ENCODE measurements at places on chromosomes 3 and 15. TPM values are rescaled to one million over a fixed set of nuclear protein-coding genes. Genes with fewer than 3 reads are reported as not detected.

GRCh38 chr3:137770835-137771399 is 6.8 kb downstream of the SOX14 start:
- no peaks in the 10 kb centered on the region for H3K4me1 ChIP-seq
- no peak overlapping the region for H3K4me3 ChIP-seq
- no peaks in the 10 kb centered on the region for H3K36me3 ChIP-seq
- no peaks in the 10 kb centered on the region for H3K27me3 ChIP-seq
- DNase-seq = no peak
- H3K27ac ChIP-seq = no peak overlapping the region

- no peak overlapping the region for H3K27ac ChIP-seq
- no peak overlapping the region for H3K4me3 ChIP-seq
- H3K27me3 ChIP-seq = no peaks in the 10 kb centered on the region
- peaks cover 5% of the 10 kb centered on the region for H3K36me3 ChIP-seq
- H3K4me1 ChIP-seq = no peaks in the 10 kb centered on the region
These were observed 275.9 kb upstream of the TPM1 start for GRCh38 chr15:62766599-62766998.

DNA sequence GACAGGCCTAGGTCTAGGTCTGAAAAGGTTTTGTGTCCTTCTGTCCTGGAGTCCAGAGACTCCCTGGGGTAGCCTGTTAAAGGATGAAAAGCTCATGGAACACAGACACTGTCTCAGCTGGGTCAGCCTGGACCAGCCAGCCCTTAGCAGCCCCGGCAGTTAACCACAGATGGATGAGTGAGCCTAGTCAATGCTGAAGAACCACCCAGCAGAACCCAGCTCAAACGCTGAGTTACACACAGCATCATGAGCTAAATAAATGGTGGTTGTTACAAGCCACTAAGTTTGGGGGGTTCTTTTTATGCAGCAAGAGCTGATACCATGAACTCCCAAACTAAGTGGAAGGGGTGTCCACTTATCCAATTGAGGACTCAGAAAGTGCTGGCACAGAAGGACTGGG is 472.8 kb upstream of the PROK2 start:
- H3K27me3 ChIP-seq = no peaks in the 10 kb centered on the region
- no peaks in the 10 kb centered on the region for H3K36me3 ChIP-seq
- DNase-seq = no peak
- H3K4me3 ChIP-seq = no peak overlapping the region

- H3K36me3 ChIP-seq = no peaks in the 10 kb centered on the region
- H3K27ac ChIP-seq = peak overlapping the region; percentile 78
- peaks cover 15% of the 10 kb centered on the region for H3K4me1 ChIP-seq
- DNase-seq = no peak
- no peaks in the 10 kb centered on the region for H3K27me3 ChIP-seq
These were observed 692 bp downstream of the UBE2E2 start for GRCh38 chr3:23203708-23204330.

DNA sequence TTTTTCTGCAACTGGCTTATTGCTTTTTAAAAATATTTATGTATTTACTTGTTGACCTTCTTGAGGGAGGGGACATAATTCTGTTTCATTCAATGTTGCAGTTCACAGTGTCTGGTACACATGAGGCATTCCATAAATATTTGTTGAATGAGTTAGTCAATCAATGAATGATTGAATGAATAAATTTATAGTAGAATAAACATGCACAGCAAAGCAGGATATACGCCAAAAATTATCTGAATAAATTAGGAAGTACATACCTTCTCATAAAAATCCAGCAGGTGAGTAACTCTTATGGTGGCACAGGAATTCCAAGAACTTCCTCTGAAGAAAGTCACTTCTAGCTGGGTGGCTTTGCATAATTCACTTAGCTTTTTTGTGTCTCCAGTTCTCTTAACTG is 469.4 kb upstream of the ATP11B start:
- no peaks in the 10 kb centered on the region for H3K36me3 ChIP-seq
- H3K4me1 ChIP-seq = no peaks in the 10 kb centered on the region
- DNase-seq = no peak
- no peaks in the 10 kb centered on the region for H3K27me3 ChIP-seq

- no peaks in the 10 kb centered on the region for H3K27me3 ChIP-seq
- H3K27ac ChIP-seq = no peak overlapping the region
- H3K36me3 ChIP-seq = no peaks in the 10 kb centered on the region
- H3K4me3 ChIP-seq = no peak overlapping the region
These were observed 28.6 kb downstream of the GALNT15 start for GRCh38 chr3:16203031-16203430.

GRCh38 chr3:73056014-73056844 is 5.2 kb upstream of the EBLN2 start:
- H3K36me3 ChIP-seq = no peaks in the 10 kb centered on the region
- peaks cover 20% of the 10 kb centered on the region for H3K4me1 ChIP-seq
- no peak for DNase-seq
- H3K27ac ChIP-seq = no peak overlapping the region
- no peaks in the 10 kb centered on the region for H3K27me3 ChIP-seq
- H3K4me3 ChIP-seq = no peak overlapping the region

GRCh38 chr3:141401573-141402475 is 33.5 kb downstream of the ZBTB38 start:
- H3K36me3 ChIP-seq = peaks cover 9% of the 10 kb centered on the region
- H3K4me1 ChIP-seq = peaks cover 29% of the 10 kb centered on the region
- H3K27ac ChIP-seq = no peak overlapping the region
- no peaks in the 10 kb centered on the region for H3K27me3 ChIP-seq

DNA sequence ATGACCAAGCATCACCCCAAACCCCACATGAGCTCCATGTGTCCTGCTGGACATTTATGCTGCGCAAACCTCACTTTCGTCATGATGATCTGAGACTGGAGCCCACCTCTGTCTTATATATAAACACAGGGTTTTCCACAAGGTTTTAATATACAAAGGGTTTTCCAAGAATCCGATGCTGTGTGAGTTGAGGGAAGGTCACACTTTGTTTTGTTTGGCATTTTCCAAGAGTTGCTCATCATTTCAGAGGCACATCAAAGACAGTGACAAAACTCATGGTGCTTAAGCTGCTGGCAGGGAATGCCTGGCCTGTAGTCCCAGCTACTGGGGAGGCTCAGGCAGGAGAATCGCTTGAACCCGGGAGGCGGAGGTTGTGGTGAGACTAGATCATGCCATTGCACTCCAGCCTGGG is 20.0 kb downstream of the EFCC1 start:
- H3K4me3 ChIP-seq = no peak overlapping the region
- no peaks in the 10 kb centered on the region for H3K36me3 ChIP-seq
- DNase-seq = no peak
- H3K4me1 ChIP-seq = peaks cover 7% of the 10 kb centered on the region
- no peaks in the 10 kb centered on the region for H3K27me3 ChIP-seq

DNA sequence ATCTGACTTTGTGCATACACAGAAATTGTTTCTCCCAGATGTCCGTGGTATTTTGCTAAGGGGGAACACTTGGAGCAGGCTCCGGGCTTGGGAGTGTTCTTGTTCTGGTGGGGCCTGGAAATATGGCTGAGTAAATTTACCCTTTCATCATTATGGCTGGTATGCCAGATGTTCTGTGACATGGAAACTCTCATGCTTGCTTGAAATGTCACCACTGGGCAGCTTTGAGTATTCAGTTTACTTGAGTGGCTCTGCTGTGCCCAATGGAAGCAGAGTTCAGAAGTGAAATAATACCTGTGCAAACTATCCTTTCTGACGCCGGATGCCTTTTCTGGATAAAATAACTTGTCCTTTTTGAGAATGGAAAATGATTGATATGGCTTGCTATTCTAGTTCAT is 283.6 kb upstream of the TPM1 start:
- peak overlapping the region; percentile 63 for H3K27ac ChIP-seq
- H3K4me3 ChIP-seq = no peak overlapping the region
- H3K4me1 ChIP-seq = peaks cover 21% of the 10 kb centered on the region
- DNase-seq = no peak
- H3K36me3 ChIP-seq = no peaks in the 10 kb centered on the region

- H3K27ac ChIP-seq = no peak overlapping the region
- H3K4me3 ChIP-seq = no peak overlapping the region
- H3K4me1 ChIP-seq = no peaks in the 10 kb centered on the region
- no peak for DNase-seq
- H3K36me3 ChIP-seq = no peaks in the 10 kb centered on the region
These were observed 462.9 kb upstream of the KCNMB2 start for GRCh38 chr3:178073366-178073765.

GRCh38 chr3:46935168-46935858 is 41.2 kb downstream of the CCDC12 start:
- peak; percentile 84 for DNase-seq
- H3K36me3 ChIP-seq = peaks cover 7% of the 10 kb centered on the region
- peaks cover 82% of the 10 kb centered on the region for H3K4me1 ChIP-seq

- no peaks in the 10 kb centered on the region for H3K4me1 ChIP-seq
- no peaks in the 10 kb centered on the region for H3K27me3 ChIP-seq
- no peak overlapping the region for H3K27ac ChIP-seq
- H3K4me3 ChIP-seq = no peak overlapping the region
- no peak for DNase-seq
These were observed 38.7 kb downstream of the TIGIT start for GRCh38 chr3:114332342-114333179.

- no peaks in the 10 kb centered on the region for H3K4me1 ChIP-seq
- no peak for DNase-seq
- H3K27ac ChIP-seq = no peak overlapping the region
These were observed 89.6 kb downstream of the TMEM266 start for GRCh38 chr15:76149291-76149915.

- no peaks in the 10 kb centered on the region for H3K36me3 ChIP-seq
- peak within 1 kb of the TSS; percentile 46 for H3K4me3 ChIP-seq
- H3K27me3 ChIP-seq = peaks cover 1% of the 10 kb centered on the region
These were observed at the start of gene FRMD4B for GRCh38 chr3:69385723-69386555. FRMD4B (minus strand) TSS chr3:69386088; CDS start chr3:69385989, 99 bp downstream.

DNA sequence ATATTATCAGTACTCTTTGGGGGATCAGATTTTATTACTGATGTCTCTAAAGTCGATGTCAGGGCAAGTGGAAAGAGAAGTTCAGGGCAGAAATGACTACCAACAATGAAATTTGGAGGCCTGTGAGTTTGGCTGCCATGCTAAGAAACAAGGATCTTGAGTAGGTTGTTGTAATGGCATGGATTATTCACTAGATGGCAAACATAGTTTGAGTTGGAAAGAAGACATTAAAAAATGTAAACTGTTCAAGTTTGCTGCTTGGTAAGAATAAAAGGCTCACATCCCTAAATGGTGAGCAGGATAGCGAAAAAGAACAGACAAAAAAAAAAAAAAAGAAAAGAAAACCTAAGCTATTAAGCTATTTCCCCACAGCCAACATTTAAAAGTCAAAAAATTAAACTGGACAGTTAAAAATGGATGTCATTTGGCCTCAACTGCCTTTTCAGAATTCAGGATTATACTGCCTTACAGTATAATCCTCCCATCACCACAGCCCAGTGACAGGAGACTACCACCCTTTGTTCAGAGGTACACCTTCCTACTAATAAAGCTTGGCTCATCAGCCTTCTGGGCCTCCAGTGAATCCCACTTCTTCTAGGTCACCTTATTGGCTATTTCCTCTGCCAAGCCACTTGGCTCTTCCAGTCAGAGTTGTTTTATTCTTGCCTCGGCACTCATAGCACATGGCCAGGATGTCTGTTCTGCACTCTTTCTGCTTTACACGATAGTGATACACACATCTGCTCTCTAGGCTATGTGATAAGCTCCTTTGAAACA is 163.7 kb downstream of the PLD1 start:
- H3K27ac ChIP-seq = no peak overlapping the region
- H3K4me1 ChIP-seq = no peaks in the 10 kb centered on the region
- H3K27me3 ChIP-seq = no peaks in the 10 kb centered on the region
- H3K4me3 ChIP-seq = no peak overlapping the region

GRCh38 chr15:39154227-39154638 is 426.6 kb upstream of the THBS1 start:
- H3K27me3 ChIP-seq = no peaks in the 10 kb centered on the region
- H3K36me3 ChIP-seq = no peaks in the 10 kb centered on the region
- peak overlapping the region; percentile 46 for H3K27ac ChIP-seq
- no peak for DNase-seq

- H3K27ac ChIP-seq = no peak overlapping the region
- H3K4me3 ChIP-seq = no peak overlapping the region
These were observed 420.2 kb downstream of the TBC1D5 start for GRCh38 chr3:17322106-17322793.

- peak overlapping the region; percentile 23 for H3K27ac ChIP-seq
- no peak overlapping the region for H3K4me3 ChIP-seq
- no peaks in the 10 kb centered on the region for H3K27me3 ChIP-seq
- peak; percentile 55 for DNase-seq
These were observed 21.8 kb upstream of the ERICH6 start for GRCh38 chr3:150725548-150725947.

DNA sequence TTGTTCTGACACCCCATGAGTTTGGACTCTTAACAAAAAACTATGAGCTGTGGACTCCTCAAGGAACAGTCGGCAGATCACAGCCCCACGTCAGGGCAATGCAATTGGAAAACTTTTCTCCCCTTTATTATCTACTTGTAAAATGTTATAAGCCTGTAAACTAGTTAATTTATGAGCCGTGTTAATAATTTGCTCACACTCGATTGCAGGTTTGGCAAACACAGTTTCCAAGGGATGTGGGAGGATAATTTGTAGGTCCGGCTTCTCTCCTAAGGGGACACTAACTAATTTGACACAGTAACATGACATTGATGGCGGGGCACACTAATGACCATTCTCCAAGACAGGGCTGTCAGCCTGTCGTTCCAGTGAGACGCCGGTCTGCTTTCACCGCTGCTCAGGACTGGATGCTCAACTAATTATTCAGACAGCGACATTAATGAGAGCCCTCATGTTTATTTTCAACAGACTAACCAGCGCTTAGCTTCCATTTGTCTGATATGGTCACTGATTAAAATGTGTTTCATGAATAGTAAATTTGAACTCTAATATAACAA is 222.1 kb downstream of the FOXP1 start:
- H3K36me3 ChIP-seq = no peaks in the 10 kb centered on the region
- H3K4me1 ChIP-seq = no peaks in the 10 kb centered on the region
- H3K27ac ChIP-seq = no peak overlapping the region
- H3K4me3 ChIP-seq = no peak overlapping the region
- H3K27me3 ChIP-seq = no peaks in the 10 kb centered on the region

- no peak for DNase-seq
- no peaks in the 10 kb centered on the region for H3K27me3 ChIP-seq
- H3K4me3 ChIP-seq = no peak overlapping the region
- no peaks in the 10 kb centered on the region for H3K4me1 ChIP-seq
These were observed 212.4 kb upstream of the POU1F1 start for GRCh38 chr3:87488765-87489164.

DNA sequence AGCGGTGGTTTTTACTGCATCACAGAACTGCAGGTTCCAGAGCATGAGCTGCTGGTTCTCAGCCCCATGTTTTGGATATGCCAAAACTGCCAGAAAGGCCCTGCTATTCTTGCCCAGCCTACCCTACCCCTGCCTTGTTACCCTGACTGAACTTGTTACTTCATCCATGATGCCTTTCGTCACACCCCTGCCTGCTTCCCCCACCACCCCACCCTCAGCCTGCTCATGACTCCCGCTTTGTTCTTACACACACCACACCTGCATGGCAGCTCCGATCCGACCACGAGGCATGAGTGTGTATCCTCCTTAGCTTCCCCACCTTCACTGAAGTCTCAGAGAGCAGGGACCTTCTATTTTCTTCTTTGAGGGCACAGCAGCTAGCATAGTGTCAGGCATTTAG is 5.1 kb upstream of the TM4SF1 start:
- H3K27ac ChIP-seq = peak overlapping the region; percentile 93
- no peaks in the 10 kb centered on the region for H3K36me3 ChIP-seq
- no peaks in the 10 kb centered on the region for H3K27me3 ChIP-seq
- DNase-seq = no peak

The C3orf38 gene
- 22.8 TPM for total RNA-seq

The RTP1 gene
- total RNA-seq = not detected

The RLBP1 gene
- total RNA-seq = not detected

The WDR93 gene
- 0.16 TPM for total RNA-seq

The TGM4 gene
- not detected for total RNA-seq

The SLC25A26 gene
- total RNA-seq = 25.4 TPM

The DUOXA2 gene
- total RNA-seq = 1.6 TPM

The AZI2 gene
- total RNA-seq = 57.4 TPM

The NR2E3 gene
- not detected for total RNA-seq

The SPINK8 gene
- total RNA-seq = not detected

The GCSAM gene
- not detected for total RNA-seq

The KLHL40 gene
- not detected for total RNA-seq

The ACAD9 gene
- 60.7 TPM for total RNA-seq

The CXCR6 gene
- total RNA-seq = not detected

The IQGAP1 gene
- 150 TPM for total RNA-seq

Data from Caco-2 (cell line).